ENCODE measurements at places on chromosomes 2 and 18.

DNA sequence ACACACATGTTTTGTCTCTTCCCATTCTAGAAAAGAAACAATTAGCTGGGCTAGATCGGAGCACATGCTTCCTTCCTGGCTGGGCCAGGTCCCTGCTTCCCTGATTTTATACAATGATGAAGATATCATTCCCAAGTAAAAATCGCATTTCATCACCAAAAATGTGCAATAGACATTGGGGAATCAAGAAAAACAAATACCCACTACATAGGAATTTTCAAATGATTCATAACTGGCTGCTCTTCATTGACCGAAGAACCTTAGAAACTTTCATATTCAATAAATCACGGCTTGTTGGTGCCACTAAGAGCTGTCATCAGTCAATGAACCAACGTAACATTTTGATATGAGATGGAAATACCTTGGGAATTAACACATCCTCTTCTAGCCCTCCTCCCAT lies 373.6 kb upstream of the TRIB2 start:
- DNase-seq = no peak

GRCh38 chr2:65064728-65065552 lies 8.7 kb downstream of the CEP68 start:
- peak; percentile 21 for DNase-seq

DNA sequence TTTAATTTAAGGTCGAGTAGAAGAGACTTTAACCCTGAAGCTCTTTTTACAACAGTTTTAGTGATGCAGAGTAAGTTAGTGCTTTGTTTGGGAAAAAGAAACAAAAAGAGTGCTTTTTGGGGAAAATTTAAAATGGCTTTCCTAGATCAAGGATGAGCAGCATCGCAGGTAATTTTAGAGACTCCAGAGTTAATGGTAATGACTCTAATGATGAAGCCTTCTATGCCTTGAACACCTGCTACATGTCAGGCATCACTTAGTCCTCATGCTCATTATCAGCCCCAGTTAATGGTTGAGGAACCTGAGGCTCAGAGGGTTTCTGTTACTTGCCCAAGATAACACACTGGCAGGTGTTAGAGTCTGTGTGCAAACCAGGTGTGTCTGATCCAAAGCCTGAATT lies 167.8 kb downstream of the ACOXL start:
- DNase-seq = no peak

GRCh38 chr2:33135645-33136044 lies 188.9 kb downstream of the LTBP1 start:
- DNase-seq = no peak

GRCh38 chr18:76528477-76529432 lies 33.7 kb upstream of the ZNF516 start:
- DNase-seq = no peak

- no peak for DNase-seq
Observed at GRCh38 chr18:10768221-10768620, 242.4 kb downstream of the NAPG start.

DNA sequence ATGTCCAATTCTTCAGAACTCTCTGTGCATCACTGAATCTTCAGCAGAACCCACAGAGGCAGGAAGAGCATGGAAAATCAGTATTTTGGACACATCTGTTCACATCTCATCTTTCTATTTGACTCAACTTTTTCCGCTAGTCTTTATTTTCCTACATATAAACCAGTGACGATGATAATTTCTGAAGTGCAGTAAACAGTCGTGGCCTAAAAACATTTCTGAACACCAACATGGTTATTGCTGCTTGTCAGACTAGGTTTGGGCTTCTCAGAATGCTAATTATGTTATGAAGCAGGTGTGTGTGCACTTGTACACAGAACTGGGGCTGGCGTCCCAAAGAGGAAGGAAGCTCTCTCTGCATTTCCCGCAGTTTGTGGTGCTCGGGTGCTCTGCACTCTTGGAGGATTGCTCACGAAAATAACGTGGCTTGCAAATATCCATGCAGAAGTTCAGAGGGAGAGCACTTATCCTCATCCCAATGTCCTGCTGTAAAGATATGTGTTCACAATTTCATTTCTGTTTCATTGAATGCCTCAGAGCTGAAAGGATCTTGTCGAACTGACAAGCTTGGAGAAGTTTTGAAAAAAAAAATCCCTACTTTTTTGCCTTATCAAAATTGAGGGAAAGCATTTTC lies 50.8 kb downstream of the EDAR start:
- no peak for DNase-seq

GRCh38 chr18:71529703-71530303 lies 1014.3 kb downstream of the CBLN2 start:
- DNase-seq = no peak

- no peak for DNase-seq
Observed at GRCh38 chr2:73032702-73033097, 38.8 kb downstream of the SFXN5 start.

GRCh38 chr2:136116151-136116812 lies 1.7 kb downstream of the CXCR4 start:
- DNase-seq = peak; percentile 59

DNA sequence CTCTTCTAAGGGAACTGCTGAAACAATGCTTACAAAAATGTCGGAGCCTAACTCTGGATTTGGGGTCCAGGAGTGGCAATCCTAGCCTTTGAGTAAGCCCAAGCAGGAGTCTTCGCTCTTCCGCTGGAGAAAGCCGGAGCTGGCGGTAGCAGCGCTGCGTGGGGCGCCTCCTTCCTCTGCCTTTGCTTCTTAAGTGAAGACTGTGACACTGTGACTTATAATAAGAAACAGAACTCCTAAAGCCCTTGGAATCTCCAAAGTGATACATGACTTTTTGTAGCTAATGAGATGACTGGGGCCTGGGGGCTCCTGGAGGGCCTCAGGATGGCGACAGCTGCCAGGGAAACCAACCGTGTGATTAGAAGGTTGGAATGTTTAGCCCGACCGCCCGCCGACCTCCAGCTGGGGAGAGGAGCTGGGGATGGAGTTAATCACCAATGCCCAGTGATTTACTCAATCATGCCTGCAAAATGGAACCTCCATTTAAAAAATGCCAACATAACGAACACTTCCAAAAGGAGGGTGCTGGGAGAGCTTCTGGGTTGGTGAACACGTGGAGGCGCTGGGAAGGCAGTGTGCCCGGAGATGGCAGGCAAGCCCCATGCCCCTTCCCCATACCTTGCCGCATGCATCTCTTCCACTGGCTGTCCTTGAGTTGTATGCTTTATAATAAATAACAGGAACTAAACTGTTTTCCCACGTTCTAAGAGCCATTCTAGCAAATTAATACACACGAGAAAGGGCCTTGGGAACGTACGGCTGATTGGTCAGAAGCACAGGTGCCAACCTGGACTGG lies 29.0 kb upstream of the MAL start:
- no peak for DNase-seq

DNA sequence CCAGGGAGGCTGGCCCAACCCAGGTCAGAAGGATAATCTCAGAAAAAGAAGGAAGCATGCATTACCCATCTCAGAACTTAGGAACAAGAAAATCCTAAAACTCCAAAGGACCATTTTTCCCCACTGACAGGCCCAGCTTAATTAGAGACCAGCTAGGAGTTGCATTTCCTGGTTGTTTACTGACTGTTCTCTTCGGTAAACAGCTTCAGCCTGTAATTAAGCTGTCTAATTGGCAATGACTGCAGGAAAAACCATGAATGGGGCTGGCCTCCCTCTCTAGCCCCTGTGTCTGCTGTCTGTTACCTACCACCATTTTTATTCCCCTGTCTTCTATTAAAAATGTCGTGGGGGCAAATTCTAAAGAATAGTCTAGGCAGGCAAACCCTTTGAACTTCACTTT lies 146.5 kb downstream of the AGAP1 start:
- DNase-seq = no peak

DNA sequence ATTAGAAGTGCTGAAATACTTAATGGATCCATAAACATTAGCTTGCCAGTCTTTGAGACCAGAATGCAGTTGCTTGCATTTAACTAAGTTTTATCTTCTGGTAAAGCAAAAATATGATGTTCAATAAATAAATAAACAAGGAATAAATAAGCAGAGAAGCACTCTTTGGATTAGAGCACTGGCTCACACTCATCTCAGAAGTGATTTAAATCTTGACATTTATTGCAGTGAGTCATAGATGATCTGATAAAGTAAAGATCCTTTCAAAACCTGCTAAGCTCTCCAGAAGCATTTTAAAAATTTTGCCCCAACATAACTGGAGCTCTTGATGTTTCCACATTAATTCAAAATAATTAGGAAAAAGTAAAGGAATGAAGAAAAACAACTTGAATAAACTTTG lies 66.8 kb downstream of the KYNU start:
- DNase-seq = no peak

GRCh38 chr2:37672104-37672869 lies 845 bp upstream of the CDC42EP3 start:
- peak; percentile 58 for DNase-seq

GRCh38 chr18:39730606-39731005 lies 2165.0 kb upstream of the CELF4 start:
- DNase-seq = no peak

DNA sequence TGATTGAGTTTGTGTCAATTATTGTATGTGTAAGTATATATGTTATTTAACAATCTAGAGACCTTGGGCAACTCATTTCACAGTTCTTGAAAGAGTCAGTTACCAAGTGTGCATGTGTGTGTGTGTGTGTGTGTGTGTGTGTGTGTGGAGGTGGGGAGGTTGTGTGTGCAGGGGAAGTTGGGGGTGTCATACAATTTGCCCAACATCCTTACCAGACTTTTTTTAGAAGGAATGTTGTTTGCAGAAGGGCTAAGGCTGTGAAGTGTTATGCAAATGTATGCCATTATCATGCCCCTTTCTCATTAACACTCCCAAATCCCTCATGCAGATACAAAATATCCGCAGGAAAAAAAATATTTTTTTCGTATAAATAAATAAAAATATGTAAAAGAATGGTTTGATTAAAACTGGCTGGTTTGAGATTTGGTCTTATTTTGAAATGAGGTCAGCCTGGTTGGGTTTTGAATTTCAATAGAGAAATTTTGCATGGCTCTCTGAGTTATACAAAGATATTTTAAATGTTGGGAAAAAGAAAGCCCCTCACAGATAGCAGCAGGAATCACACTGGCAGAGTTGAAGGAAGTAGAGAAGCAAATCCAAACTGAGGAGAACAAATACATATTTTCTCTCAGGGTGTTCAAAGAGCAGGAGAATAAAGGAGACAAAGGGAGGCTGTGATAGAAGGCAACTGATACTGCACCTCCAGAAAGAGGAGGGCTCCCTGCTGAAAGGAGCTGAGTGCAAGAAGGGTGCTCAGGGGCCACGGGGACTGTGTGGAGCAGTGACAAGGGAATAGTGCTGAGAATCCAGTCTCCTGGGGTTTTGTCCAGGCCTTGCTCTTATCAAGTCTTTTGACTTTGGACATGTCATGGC lies 1365.5 kb upstream of the CELF4 start:
- no peak for DNase-seq

DNA sequence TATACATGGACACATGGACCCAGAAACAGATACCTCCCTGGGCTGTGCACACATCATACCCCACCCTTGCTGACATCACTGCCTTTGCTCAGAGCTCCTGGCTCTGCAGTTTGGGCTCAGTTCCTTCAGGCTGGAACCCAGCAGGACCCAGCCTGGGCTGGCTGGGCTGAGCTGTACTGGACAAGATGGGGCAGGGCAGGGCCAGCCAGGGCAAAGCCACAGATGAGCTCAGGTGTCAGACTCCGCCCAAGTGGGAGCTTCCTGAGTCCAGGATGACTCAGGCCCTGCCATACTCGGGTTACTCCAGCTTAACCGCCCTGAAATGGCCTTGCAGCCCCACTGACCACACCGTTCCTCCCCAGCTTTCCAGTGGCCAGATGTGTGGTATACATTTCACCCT lies 284.9 kb downstream of the OSR1 start:
- no peak for DNase-seq

GRCh38 chr18:43651057-43651456 lies 373.8 kb upstream of the SYT4 start:
- DNase-seq = no peak

- no peak for DNase-seq
Observed at GRCh38 chr2:39120521-39120770, 405 bp downstream of the SOS1 start.

- DNase-seq = no peak
Observed at GRCh38 chr2:108620656-108621055, 86.4 kb downstream of the LIMS1 start.

DNA sequence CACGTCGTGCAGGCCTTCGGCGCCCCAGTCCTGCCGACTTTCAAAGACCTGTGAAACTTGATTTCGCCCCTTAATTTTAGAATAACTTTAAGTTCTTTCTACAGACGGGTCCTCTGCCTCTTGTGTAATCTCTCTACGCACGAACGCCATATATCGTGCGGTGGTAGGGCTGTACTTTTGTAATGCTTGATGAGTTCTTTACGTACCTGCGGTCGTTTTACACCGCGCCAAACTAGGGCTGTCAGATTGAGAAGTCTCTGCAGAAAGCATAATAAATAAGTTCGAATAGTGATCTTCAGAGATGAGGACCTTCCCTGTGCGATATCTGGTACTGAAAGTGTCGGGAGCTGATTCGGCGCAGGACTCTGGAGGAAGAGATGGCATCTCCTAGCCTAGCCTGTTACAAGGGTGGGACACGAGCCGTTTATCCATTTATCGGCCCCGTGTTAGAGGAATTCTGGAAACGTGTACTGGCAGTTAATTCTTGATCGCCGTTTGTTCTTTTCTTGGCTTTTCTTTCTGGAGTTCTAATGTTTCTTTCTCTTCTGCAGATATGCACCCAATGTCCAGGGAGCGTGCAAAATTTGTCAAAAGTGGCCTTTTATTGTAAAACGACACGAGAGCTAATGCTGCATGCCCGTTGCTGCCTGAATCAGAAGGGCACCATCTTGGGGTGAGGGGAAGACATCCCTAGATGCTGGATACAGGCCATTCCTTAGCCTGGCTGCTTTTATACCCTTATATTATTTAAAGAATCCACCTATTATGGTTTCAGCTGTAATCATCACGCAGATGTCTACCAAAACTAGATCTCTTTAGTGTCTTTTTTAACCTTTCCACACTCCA lies 781 bp upstream of the SLC5A6 start:
- DNase-seq = peak; percentile 44

GRCh38 chr2:241153616-241154015 lies 3.3 kb downstream of the PPP1R7 start:
- DNase-seq = peak; percentile 18
